ENCODE measurements at places on chromosomes 11 and 22. TPM values are rescaled to one million over a fixed set of nuclear protein-coding genes. Genes with fewer than 3 reads are reported as not detected.

SHISAL1 gene
- total RNA-seq, result 1.4 TPM

CDHR5 gene
- total RNA-seq, result not detected

SYT8 gene
- total RNA-seq, result not detected

RAG2 gene
- not detected for total RNA-seq

SLC6A5 gene
- total RNA-seq, result not detected

RASD2 gene
- total RNA-seq, result 5.3 TPM

CCDC188 gene
- total RNA-seq, result 0.55 TPM

CNGA4 gene
- total RNA-seq, result not detected

DNA sequence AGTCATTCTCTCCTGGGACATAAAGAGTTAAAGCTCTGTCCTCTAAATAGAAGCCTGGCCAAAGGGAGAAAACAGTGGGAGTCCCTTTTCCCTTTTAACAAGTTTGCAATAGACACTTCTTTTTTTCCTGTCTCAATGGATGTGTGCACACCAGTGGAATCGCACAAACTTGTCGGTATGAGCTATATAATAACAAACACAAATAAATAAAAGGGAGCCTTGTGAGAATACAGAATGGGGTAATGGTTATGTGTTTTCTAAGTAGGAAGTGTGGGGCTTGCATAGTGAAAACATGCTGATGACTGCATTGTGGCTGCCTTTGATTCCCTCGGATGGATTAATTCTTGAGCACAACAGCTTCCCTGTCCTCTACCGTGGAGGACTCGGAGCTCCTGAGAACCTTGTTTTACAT, 131.9 kb downstream of the WNT7B start:
- no peak for DNase-seq

DNA sequence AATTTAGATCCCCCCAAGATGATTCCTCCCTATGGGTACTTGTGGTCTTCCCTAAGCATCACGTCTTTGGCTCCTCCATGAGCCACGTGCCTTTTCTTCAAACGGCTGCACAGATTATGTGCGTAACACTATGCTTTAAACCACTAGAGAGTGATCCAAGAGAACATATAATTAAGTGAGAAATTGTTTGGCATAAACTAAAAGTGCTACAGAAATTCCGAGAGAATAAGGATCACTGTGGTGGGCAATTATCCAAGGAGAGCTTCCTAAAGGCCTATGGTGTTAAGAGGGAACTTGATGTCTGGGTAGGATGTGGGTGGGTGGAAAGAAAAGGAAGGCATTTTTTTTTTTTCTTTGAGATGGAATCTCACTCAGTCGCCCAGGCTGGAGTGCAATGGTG, 110.9 kb downstream of the MAML2 start:
- no peak for DNase-seq

DNA sequence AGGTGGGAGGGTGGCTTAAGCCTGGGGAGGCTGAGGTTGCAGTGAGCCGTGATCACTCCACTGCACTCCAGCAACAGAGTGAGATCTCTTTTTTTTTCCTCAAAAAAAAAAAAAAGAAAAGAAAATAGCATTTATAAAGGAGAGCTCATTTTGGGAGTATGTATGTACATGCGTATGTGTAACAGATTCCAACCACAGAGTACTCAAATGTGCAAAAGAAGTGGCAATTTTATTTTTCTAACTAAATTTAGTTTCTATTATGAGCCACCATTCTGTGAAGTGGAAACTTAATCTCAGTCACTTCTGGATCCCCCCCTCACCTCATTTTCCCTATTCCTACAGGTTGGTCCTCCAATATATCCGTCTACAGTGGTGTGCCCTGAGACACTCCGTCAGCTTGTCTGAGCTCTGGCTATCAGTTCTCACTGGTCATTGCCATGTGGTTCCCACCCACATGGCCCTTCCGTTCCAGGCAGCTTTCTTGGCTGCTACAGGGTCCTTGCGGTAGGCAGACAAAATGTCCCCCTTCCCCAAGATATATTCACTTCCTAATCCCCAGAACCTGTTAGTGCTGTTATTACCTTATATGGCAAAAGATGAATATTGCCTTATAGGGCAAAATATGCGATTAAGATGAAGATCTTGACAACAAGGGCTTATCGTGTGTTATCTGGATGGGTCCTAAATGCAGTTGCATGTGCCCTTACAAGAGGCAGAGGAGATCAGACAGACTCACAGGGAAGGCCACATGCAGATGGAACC, 35.8 kb upstream of the TSKU start:
- DNase-seq, result no peak

GRCh38 chr22:25070956-25071355, 118.4 kb downstream of the KIAA1671 start:
- DNase-seq, result no peak

DNA sequence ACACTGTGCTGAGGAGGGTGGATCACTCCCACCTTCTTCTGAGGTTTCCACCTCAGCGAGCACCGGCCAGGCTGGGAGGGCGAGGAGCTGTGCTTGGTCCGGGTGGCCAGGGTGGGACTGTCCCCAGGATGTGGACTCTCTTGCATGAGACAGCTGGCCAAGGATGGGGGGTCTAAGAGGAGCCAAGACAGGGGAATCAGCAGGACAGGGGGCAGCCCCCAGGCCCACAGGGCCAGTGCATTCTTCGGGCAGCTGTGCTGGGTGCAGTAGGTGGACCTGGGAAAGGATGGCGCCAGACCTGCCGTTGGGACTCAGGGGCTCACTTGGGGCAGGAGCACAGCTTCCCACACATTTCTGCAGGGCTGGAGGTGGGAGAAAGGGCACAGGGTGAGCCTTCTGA, 9.5 kb downstream of the APOBEC3A start:
- DNase-seq, result no peak

DNA sequence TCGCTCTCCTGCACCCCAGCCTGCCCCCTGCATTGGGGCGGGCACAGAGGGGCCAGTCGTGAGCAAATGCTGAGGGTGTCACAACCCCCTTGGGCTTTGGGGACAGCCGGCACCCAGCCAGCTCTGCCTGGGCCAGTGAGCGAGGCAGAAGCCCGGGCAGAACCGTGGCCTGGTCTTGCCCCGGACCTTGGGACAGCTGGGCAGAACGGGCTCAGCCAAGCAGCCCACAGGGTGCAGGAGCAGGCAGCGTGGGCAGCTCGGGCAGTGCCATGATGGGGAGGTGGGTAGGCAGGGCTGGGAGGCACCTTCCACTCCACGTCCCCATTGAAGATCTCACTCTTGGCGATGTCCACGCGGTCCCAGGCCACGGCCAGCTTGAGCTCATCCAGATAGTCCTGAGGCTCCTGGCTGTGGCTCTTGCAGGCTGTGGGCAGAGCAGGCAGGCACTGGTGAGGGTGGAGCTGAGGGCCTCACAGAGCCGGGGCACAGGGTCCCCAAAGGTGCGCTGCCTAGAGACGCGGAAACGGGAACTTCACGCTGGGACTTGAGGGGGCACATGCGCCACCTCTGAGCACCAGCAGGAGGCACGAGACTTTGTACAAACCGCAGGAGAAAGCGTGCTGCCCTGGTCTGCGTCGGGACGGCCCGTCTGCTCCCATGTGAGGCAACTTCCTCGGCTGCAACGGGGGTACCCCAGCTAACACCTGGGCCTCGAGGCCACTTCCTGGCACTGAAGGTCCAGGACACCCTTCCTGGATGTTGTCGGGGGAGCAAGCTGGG, 15.2 kb downstream of the TSSC4 start:
- DNase-seq, result no peak

DNA sequence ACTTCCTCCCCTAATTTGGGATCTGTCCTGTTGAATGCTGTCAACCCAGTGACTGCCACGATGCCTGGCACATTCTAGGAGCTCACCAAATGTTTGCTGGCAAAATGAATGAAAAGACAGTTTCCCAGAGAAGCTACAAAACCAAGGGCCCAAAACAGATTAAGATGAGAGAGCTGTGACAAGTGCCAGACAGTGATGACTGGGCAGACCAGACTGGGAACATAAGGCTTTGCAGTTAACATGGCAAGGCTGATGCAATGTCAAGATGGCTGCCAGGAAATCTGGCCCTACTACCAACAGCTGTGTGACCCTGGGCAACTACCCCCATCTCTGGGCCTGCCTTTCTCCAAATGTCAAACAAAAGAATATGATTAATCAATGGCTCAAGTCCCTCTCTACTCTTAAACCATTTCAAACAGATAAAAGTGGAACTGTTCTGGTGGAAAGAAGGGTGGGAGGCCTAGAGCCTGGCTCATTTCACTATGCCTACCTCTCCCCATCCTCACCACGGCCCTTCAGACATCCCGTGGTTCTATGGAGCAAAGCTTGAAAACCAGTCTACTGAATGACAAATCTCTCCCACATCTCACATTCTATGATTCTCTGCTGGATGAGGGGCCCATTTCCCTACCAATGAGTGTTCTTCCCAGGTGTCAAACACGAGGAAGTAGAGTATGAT, 12.8 kb downstream of the AP1B1 start:
- no peak for DNase-seq

DNA sequence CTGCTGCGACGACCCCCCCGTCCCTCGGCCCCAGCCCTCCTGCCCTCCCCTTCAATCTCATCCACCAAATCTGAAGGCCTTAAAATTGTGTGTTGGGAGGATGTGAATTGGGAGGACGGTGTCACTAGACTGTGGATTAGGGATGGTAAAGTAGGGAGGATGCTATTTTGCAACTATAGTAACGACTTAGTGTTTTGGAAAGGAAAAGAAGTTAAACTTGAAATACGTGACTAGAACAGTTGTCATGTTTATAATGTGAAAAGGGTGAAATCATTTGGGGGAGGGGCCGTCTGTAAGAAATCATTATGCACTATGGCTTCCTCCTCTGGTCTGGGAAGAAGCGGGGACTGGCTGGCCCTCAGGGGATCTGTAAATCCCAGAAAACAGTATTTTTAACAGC, 43.4 kb upstream of the NNMT start:
- no peak for DNase-seq

DNA sequence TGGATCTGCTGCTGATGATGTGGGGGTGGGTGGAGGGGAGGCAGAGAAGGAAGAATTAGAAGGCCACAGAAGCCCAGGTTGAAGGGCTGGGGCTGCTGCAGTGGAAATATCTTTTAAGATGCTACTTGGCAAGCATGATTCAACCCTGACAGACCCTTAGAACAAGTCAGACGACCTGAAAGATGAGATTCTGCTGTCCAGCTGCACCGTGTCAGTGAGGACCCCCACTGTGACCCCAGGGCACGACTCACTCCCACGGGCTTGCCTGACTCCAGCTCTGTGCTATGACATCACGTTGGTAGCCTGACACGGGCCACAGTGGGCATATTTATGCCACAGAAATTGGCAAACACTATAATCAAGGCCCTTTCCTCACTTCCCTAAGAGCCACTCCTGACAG, 36.0 kb downstream of the LRFN4 start:
- DNase-seq, result no peak

- no peak for DNase-seq
These were observed 14.9 kb downstream of the BRSK2 start for GRCh38 chr11:1404461-1405185.

GRCh38 chr11:76206327-76207081, at the start of gene WNT11:
WNT11 (minus strand) TSS chr11:76206502; CDS start chr11:76206407, 95 bp downstream.
- DNase-seq, result peak; percentile 76

DNA sequence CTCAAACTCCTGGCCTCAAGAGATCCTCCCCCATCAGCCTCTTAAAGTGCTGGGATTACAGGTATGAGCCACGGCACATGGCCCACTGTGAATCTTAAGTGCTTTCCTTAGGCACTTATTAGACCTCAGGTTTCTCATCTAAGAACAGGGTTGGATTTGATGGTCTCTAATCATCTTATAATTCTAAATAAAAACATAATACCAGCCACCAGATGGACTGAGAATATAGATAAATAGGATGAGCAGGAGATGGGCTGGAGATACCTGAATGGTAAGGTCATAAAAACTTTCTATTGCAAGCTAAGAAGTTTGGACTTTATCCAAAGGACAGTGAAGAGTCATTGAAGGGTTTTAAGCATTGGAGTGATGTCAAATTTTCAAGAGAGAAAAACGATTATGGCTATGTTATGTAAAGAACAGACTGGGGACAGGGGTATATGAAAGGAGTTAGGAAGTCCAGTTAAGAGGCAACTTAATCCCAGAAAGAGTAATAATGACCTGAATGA, 85.2 kb downstream of the RELT start:
- no peak for DNase-seq

- DNase-seq, result peak; percentile 60
These were observed 30.0 kb upstream of the WNT11 start for GRCh38 chr11:76236092-76236999.

DNA sequence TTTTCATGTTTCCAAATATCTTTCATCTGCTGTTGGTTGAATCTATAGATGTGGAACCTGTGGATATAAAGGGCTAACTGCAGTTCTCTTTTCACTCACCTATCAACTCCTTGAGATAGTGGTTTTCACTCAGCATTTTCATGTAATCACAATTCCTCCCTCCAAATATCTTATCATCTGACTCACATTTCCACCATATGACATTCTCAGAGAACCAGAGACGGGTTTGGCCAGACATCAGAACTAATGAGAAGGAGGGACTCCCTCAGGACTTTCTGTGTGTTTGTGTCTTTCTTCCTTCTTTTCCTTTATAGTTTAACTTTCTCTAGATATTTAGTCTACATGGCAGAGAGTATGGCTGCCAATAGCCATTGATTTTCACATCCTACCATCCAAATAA, 134.8 kb upstream of the DDI1 start:
- DNase-seq, result no peak

DNA sequence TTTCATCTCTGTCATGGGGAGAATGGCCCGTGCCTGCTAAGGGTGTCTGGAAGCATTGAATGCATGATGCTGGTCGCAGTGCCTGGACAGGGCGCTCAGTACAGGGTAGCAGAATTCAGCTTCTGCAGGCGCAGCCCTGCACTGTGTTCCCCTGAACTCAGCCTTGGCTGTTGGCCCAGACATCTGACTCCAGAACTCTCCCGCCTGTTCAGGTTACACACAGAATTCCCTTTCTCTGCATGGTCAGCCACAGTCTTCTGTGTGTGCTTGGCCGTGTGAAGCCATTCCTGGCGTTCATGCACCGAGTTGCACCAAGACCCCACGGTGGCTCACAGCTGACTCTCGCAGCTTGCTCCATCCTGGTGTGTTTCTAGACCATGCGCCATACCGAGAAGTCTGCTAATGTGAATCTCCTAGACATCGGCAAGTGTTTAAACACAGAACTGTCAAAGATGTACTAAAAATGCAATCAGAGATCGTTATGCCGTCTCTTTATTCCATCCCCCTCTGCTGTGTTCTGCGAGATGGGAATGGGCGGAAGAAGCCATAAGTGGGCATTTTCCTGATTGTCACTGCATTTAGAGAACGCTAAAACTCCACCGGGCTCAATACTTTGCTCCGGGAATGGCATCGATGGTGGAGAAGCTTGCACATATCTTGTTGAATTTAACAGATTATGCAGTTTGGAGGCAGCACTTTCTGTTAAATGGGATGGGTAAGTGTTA, 55.6 kb downstream of the MPPED1 start:
- no peak for DNase-seq

DNA sequence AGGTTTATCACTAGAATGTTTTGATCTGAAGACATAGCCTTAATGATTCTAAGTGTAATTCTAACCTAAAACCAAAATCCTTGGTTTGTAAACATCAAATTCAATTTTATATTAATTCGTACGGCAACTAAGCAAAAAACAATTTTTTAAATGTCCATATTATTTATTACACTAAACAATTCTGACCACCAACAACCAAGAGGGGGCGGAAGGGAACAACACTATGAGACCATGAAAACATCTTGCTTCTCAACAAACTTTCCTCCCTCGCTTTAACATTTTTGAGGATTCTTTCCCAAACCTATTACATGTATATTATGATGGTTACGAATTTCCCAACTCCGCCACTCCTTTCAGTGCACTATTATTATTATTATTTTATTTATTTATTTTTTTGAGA, 6.5 kb upstream of the UCP2 start:
- DNase-seq, result no peak

Data from heart left ventricle (tissue), 16 donors.